Inflammatory macrophage (primary cell): ENCODE measurements at places on chromosomes 3 and 15.

- no peak for DNase-seq
Observed at GRCh38 chr3:171099911-171100310, 73.4 kb upstream of the SLC2A2 start.

DNA sequence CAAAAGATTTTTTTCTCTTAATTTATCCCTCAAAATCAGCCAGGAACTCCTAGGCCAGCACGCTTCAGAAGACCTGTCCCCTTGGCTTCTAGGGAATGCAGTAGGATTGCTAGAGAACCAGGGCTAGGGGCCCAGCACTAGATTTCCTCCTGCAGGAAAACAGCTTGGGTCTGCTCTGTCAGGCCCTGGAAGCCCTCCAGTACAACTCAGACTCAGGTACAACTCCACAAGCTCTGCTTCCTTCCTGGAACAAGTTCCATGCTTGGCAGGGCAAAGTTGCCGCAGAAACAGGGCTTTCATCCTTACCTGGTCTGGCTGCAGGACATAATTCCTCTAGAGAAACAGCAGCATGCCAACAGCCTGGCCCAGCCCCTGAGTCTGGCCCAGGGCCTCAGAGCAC is 96.1 kb upstream of the CTNNB1 start:
- no peak for DNase-seq

DNA sequence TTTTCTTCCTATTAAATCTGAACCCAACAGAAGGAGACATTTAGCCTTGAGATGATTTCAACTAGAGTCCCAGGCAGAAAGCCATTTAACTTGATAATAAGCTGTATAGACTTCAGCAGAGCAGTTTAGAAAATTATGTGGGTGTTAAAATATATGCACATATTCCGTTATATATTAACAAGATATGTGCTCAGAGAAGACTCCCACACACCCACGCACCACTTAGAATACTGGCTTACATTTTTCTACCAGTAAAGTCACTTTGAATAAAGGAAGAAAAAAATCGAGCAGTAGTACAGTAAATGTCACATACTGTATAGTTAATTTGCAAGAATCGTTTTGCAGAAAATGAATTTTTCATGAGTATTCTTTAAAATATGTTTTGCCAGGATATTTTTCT is 599.3 kb downstream of the FGF12 start:
- no peak for DNase-seq

DNA sequence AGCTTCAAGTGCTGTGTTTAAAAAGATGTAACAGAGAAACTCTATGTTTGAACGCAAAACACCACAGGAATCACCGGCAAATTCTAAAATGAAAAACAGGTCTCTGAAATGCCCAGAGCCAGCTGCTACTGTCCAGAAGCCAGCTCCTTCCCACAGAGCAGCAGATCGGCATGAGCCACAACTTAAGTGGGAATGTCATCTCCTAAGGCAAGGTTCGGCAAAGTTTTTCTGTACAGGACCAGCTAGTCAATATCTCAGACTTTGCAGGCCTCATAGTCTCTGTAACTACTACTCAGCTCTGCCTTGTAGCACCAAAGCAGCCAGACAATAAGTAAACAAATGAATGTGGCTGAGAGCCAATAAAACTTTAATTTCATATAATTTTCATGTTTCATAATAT is 4.9 kb downstream of the PLOD2 start:
- no peak for DNase-seq

DNA sequence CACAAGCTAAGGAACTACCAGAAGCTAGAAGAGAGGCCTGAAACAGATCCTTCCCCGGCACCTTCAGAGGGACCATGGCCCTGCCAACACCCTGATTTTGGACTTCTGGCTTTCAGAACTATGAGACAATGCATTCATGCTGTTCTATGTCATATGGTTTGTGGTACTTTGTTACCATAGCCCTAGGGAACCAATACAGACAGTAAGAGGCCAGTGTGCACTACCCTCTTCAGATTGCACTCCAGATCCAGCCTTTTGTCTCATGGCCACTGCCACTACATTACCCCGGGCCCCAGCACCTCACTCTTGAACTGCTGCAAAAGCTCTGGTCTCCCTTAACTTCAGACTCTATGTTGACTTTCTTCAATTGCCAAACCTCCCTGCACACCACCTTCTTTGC is 24.0 kb downstream of the AAGAB start:
- no peak for DNase-seq

DNA sequence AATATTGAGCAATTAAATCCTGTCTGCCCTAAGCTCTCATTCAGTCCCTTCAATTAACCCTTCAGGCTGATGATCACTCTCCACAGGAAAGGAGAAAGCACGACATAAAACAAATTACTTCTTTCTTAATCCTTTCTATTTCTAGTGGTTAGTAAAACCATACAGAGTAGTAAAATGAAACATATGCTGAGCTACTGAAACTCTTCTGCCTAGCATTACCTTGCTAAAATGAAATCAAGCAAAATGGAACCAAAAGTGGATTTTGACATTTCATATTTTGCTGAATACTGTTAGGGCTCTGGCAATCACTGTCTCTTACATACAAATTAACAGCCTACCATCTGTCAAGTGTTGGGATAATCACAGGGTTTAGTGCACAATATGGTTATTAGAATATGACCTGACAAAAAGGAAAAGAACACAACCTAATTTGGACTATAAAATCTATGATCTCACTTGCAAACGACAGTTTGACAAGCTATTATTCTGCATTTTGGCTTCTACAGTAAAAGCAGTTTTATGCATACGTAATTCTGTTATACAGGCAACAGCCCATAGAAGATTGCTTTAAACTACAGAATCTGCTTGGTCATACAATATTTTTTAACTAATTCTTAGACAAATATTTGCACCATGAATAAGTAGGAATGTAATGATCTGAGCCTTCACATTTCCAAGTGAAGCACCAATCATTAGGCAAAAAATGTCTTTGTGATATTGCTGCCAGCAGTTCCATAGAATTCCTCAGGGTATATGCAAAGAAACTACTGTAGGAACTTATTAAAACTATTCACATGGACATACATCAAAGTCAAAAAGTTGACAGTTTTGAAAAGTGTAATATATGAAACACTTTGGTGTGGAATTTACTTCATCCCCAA is 105.0 kb downstream of the FHIT start:
- DNase-seq, result no peak

GRCh38 chr3:14845180-14845579 is 26.4 kb downstream of the FGD5 start:
- no peak for DNase-seq

GRCh38 chr3:168589376-168589775 is 493.7 kb upstream of the GOLIM4 start:
- no peak for DNase-seq

DNA sequence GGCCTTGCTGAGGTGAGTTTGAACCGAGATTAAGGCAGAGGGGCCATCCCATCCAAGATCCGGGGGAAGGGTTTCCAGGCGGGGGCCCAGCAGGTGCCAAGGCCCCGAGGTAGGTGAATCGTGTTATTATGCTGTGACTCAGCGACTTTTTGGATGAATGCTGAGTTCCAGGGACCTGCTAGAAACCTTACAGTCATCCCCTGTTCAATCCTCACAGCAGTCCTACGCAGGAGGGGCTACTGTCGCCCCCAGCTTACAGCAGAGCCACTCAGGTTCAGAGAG is 40.9 kb downstream of the DNAJB8 start:
- DNase-seq, result no peak

GRCh38 chr3:123081718-123082369 is 15.0 kb downstream of the PDIA5 start:
- DNase-seq, result no peak

DNA sequence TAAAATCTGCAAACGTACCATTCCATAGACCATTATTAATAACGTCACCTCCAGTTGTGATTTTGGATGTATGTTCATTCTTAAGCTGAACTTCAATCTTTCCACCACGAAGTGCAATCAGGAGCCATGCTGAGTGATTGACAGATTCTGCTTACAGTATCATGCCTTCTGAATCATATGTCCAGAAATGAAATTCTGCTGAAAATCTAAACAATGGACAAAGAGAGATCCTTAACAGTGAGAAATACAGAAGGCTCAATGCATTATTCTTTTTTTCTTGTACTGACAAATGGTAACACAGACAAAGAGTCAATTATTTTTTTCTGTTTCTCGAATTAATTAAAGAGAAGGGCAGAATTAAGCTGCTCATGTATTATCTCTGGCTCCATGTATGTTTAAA is 1114.5 kb downstream of the EPHA3 start:
- DNase-seq, result no peak

DNA sequence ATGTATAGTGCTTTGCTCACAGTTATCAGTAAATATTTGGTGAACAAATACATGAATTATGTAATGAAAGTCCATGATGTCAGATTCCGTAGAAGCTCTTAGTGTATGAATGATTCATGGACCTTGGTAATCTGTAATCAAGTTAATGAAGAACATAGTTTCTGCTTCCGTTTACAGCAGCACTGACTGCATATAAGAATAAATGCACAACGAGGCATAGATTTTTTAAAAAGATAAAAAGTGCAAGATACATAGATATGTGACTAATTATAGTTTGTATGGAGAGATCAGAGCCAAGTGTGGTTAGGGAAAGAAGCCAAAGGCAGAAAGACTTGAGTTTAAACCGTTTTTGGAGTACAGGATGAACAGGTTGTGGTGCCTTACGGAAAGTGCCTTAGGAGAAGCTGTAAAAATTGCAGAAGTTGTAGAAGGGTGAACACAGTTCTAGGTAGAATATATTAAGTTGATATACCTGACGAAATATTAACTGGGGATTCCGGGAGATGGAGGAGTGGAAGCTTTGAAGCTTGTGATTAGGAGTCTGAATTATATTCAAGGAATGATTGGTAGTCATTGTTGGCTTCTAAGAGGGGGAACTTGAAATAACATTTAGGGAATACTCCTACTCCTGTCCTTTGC is 293.1 kb downstream of the NLGN1 start:
- DNase-seq, result no peak

GRCh38 chr15:98035577-98036010 is 75.1 kb downstream of the ARRDC4 start:
- no peak for DNase-seq

GRCh38 chr3:16415911-16416476 is 97.5 kb downstream of the RFTN1 start:
- no peak for DNase-seq

- no peak for DNase-seq
Observed at GRCh38 chr3:99186016-99186415, 284.5 kb upstream of the DCBLD2 start.

- no peak for DNase-seq
Observed at GRCh38 chr3:69322158-69322509, 63.8 kb downstream of the FRMD4B start.

GRCh38 chr15:97521381-97522285 is 438.9 kb upstream of the ARRDC4 start:
- DNase-seq, result no peak

GRCh38 chr15:90931828-90932659 is at the start of gene HDDC3:
TSS of gene HDDC3 (minus strand) at chr15:90932549. CDS start at chr15:90932540, 9 bp downstream.
- peak; percentile 90 for DNase-seq

DNA sequence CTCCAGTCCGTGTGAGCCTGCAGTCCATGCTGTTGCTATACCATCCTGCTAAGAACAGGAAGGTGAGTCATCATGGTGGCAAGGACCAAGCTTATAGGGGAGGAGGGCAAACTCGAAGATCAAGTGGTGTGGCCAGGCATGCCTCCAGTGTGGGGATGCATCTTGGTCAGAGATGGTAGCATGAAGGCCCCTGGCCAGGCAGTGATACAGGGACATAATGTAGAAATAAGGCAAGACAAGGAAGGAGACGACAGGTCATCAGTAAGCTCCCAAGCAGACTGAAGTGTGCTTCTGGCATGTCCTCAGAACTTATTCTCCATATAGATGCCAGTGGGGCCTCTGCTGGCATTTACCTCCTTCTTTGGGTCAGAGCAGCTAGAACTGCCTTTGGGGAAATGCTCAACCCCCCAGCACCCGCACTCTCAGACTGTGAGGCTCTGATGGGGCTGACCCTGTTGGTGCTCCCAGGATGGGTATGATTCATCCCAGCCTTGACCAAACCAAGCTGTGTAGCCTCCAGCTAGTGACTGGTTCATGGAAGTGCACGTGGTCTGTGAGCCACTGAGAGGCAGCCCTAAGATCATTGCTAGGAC is 52.5 kb upstream of the ATP2B2 start:
- no peak for DNase-seq

- peak; percentile 95 for DNase-seq
Observed at GRCh38 chr15:58309963-58310928, 121.5 kb upstream of the LIPC start.

DNA sequence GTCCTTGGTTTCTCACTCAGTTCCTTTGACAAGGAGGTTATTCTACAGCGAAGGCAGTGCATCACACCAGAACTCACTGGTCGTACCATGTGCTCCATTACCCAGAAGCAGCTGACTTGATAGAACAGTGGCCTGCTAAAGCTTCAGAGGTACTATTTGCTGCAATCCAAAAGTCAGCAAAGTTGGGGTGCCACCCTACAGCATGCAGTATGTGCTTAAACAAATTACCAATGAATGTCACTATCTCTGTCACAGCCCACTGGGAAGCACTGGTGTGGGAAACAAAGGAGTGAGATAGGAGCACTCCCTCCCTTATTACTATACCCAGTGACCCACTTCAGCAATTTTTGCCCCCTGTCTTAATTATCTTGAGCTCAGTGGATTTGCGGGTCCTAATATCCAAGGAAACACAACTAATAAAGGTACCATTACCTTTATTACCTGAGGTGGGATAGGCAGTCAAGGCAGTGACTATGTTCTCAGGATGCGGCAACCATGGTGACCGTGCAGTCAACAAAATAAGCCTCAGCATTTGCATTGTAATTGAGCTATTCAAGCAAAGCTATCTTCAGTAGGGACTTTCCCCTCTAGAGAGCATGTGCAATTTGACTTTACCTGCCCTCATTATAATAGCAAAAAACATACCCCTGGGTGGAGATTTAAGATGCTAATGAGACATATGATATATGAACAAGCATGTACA is 199.4 kb downstream of the OCA2 start:
- DNase-seq, result no peak

DNA sequence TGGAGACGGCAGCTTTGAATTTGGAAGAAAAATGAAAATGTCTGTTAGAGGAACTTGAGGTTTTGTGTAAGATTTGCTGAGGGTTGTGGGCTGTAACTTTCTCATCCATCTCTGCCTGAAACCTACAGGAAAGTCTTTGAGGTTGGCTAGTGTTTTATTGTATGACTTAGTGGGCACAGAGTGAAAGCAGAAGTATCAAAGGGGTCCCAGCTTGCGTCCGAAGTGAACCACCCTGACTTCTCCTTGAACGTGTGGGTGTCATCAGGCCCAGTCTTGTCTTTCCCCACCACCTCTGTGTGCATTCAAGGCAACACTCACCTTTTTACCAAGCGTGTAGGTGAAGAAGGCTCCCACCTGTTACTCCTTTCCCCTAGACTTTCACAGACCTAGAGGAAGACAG is 682.1 kb upstream of the CFAP20DC start:
- DNase-seq, result no peak

DNA sequence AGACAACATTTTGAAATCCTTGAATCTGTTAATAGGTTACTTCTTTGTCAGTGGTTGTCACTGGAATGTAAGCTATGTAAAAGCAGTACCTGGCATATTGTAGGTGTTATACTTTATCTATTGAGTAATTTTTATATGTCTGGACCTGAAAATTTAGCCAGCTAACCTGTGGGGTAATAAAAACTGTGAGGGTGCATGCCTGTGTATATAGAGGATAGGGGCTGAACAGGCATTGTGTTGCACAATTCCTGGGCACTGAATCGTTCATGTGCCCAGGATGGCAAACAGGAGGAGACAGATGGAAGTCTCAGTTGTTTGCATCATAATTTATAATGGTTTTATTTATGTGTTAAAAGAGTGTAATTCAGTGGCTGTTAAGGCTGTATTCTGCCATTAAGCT is 67.1 kb downstream of the ARMC8 start:
- no peak for DNase-seq

- DNase-seq, result no peak
Observed at GRCh38 chr3:20327889-20328288, 141.9 kb upstream of the SGO1 start.

- DNase-seq, result no peak
Observed at GRCh38 chr15:63287109-63287508, 9.7 kb downstream of the APH1B start.
